Osteoblast (primary cell): ENCODE measurements at places on chromosomes 13 and 19. TPM values are rescaled to one million over a fixed set of nuclear protein-coding genes. Genes with fewer than 3 reads are reported as not detected.

GRCh38 chr13:50531917-50532899 lies 311.3 kb downstream of the DLEU7 start:
- peak; percentile 53 for DNase-seq

DNA sequence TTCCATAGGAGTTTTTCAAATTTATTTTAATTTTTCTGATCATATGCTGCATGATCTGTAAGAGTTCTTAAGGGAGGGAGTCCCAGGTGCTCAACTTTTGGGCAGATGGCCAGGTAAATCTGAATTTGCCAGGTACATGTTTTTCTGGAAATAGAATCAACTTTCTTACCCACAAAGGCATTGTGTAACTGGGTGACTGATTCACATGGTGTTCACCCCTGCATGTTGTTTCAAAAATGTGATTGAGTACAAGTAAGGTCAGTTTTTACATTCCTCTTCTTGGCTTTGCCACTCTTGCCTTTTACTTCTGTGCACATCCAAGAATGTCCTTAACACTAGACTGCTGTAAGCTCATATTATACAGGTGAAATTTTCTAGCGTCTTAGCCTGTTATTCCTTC lies 30.4 kb downstream of the RB1 start:
- no peak for DNase-seq

DNA sequence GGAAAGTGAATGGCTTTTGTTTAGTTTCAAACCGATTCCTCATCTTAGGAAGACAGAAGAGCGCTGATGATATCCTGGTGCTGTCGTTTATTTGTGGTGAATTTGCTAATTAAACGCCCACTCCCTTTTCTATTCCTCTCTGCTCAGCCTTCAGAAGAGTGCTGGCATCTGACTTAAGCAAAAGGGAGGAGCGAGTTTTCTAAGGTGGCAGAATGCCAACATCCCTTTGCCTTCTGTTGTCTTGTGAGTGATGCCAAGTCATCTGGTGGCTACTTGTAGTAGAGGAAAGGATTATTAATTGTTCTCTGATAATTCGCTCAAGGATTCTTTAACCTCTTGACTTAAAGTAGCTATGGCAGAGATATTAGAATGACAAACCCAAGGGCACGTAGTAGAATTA lies 68.1 kb downstream of the ERCC5 start:
- no peak for DNase-seq

NLRP4 gene
- not detected in 2 replicates for total RNA-seq

GRCh38 chr19:56667311-56667870 lies 4.2 kb downstream of the ZNF835 start:
- no peak for DNase-seq

DNA sequence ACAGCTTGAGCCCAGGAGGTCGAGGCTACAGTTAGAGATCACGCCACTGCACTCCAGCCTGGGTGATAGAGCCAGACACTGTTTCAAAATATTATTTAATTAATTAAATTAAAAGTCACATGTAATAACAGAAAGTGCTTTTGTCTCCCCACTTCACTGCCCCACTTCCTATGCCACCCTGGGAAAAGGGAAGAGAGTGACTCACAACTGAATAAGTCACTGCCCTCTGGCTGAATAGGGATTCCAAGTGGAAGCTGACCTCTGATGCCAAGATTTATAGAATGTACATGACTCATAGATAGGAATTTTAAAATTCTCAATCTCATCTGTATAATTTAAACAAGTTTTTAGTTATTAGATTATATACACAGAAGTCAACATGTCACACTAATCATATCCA lies 22.2 kb upstream of the ERVV-1 start:
- DNase-seq, result peak; percentile 86

GRCh38 chr13:27425158-27425917 lies 919 bp downstream of the GTF3A start:
- no peak for DNase-seq

- DNase-seq, result no peak
These were observed 22.2 kb upstream of the ZNF100 start for GRCh38 chr19:21789466-21790085.

DNA sequence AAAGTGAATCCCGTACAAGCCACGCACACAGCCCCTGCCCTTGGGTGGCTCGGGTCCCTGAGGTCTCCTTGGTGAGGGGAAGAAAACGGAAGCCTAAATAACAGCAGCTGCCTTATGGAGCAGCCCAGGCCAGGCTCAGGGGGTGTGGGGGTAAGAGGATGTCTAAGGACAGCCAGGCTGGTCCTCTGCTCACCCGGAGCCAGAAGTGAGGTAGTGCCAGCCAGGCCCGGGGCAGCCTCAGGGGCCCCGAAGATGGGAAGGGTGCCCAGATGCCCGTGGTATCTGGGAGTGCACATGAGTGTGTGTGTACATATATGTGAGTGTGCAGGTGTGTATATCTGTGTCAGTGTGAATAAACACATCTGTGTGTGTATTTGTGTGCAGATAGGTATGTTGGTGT lies 38.4 kb upstream of the PEPD start:
- DNase-seq, result no peak

GRCh38 chr19:10228920-10229319 lies 2.2 kb downstream of the S1PR2 start:
- no peak for DNase-seq

PRX gene
- 2.7 and 3.3 TPM in 2 replicates for total RNA-seq

- no peak for DNase-seq
These were observed 35.6 kb downstream of the COL4A1 start for GRCh38 chr13:110271313-110271712.

GRCh38 chr13:108877300-108877699 lies 247.9 kb downstream of the MYO16 start:
- peak; percentile 27 for DNase-seq

GRCh38 chr19:55158848-55159749 lies 1.6 kb upstream of the TNNI3 start:
- DNase-seq, result peak; percentile 94

ODAD3 gene
- under 0.01 TPM in 2 replicates for total RNA-seq

GRCh38 chr13:23506807-23507291 lies 63.4 kb upstream of the TNFRSF19 start:
- no peak for DNase-seq

DNA sequence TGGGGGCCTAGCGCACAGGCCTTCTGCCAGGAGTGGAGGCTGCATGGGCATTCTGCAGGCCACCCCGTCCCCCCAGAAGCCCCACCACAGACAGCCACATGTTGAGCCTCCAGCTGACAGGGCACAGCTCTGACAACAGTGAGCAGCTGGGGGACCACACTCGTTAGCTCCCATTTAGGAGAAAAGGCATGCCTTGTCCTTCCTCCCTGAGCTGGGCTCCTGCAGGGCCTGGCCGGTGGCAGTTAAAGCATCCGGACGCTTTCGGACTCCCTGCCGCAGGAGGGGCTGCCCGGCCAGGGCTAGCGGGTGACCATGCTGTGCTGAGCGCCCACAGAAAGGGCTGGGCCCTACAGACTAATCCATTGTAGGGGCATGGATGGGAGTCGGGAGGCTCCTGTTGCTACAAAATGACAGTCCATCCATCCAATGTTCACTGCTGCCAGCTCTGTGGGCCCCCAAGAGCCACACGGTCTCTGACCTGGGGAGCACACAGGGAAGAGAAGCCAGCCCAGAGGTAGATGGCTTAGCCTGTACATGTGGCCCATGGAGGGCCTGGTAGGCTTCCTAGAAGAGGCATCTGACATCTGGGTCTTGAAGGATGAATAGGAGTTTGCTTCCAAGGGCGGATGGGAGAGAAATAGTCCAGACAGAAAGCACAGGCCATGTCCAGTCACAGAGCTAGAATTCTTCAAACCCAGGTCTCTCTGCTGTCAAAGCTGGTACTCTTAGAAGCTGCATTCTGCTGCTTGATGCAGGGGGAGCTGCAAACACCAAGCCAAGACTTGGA lies 116.5 kb upstream of the VSTM2B start:
- DNase-seq, result peak; percentile 32

MYDGF gene
- total RNA-seq, result 152 and 161 TPM in 2 replicates

GRCh38 chr13:63190742-63191141 lies 1775.1 kb upstream of the PCDH20 start:
- DNase-seq, result peak; percentile 5

DNA sequence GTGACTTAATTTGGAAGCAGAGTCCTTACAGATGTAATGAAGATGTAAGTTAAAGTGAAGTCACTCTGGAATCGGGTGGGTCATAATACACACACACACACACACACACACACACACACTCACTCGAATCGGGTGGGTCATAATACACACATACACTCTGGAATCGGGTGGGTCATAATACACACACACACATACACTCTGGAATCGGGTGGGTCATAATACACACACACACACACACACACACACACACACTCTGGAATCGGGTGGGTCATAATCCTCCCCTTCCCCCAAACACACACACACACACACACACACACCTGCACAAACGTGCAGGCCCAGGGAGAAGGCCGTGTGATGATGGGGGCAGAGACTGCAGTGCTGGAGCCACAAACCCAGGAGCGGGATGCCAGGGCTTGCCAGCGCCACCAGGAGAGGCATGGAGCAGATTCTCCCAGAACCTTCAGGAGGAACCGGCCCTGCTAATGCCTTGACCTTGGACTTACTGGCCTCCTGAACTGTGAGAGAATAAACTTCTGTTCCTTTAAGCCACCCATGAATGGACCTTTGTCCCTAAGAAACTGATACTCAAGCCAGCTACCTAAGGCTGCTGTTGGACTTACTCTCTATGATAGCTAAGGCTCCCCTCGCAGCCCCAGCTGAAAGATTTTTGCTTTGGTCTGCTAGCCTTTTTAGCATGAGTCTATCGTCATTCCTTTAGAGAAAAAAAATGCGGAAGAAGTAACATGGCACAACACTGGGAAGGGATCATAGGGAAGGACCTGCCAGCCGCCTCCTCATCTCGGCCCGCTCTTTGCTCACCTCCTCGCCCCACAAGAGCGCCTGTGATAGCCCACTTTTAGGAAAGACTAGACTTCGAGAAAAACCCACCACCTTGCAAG lies 136.2 kb upstream of the RNF113B start:
- no peak for DNase-seq

NFIX gene
- 114 and 122 TPM in 2 replicates for total RNA-seq

- DNase-seq, result no peak
These were observed 3.1 kb upstream of the SPIB start for GRCh38 chr19:50415661-50416033.

DNA sequence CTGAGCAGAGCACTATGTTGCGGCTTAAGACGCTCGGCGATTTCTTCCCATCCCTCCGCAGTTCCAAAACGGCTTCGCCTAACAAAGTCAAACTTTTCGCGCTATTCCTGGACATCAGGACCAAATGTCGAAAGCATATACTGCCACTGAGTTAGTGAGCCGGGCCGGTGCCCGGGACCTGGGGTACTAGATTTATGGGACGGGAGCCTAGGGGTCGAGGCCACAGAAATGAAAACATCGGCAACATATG lies 699 bp downstream of the RCBTB2 start:
- no peak for DNase-seq

DNA sequence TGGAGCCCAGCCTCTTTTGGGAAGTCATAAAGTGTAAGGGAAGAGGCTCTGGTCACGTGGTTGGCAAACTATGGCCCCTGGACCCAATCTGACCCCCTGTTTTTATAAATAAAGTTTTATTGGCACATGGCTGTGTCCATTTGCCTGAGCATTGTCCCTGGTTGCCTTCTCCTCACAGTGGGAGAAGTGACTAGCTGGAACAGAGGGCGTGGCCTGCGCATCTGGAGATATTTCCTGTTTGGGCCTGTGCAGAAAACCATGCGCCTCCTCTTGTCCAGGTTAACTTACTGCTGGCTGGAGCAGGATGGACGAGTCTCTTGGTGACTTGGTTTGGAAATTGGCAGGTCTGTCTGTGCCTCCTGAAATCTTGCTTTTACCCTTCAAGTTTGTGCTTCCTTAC lies 48.3 kb downstream of the KDM4B start:
- peak; percentile 59 for DNase-seq

HRC gene
- total RNA-seq, result not detected in 2 replicates

DNA sequence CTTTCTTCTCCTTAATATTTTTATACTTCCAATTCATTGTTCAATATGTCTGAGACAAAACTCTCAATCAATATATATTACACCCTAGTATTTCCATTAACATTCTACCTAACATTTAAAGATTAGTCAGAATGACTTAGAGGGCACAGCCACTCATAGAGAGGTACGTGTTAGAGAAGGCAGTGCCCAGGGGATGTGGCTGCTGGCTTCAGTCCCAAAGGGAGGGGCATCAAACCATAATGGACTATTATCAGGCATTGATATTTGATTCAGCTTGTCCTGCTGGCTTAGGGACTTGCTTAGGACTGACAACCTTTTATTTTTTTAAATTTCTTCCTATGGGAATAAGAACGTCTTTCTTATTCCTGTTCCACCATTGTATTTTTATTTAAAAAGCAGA lies 1392.0 kb upstream of the ATXN8OS start:
- DNase-seq, result no peak

- no peak for DNase-seq
These were observed 38.7 kb downstream of the KATNAL1 start for GRCh38 chr13:30268673-30269072.

DNA sequence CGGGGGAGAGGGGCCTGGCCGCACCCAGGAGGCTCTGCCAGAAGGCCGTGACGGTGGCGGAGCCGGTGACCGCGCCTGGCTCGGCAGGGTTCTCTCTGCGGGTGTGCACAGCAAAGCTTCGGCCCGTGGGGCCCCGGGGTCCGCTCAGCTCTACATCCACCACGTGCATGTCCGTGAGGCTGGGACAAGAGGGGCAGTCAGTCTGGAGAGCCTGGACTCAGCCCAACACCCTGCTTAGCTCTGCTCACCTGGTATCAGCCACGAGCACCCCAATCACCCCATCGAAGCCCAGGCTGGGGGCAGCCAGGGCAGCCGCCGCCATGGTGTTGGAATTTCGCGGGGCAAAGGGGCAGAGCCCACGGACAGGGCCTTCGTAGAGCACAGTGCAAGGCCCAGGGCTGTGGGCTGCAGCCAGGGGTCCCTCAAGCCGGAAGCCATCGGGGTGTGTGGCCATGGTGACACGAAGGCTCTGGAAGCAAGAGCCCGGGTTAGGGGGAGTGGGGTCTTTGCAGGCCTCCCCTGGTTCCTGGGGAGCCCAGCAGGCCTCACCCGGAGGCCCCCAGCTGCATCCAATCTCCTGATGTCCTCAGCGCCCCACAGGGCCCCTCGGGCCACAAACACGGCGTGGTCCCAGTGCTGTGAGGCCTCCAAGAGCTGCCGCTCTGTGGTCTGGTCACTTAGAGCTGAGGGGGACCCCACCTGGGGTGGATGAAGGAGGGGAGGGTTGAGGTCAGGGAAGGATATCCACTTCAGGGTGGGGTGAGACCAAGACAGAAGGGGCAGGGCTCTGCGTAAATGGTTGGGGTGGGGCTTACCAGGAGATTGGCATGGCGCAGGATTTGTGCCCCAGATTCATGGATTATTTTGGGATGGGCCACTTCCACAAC lies 1.4 kb downstream of the ASPDH start:
- DNase-seq, result no peak

FBXL12 gene
- total RNA-seq, result 23.9 and 25.0 TPM in 2 replicates

- DNase-seq, result no peak
These were observed 422.2 kb downstream of the KLF5 start for GRCh38 chr13:73480779-73481559.
